ENCODE measurements at places on chromosomes 12 and 14. TPM values are rescaled to one million over a fixed set of nuclear protein-coding genes. Genes with fewer than 3 reads are reported as not detected.

Gene ZCRB1
- 63.6 TPM for total RNA-seq

Gene SPATS2
- 33.6 TPM for total RNA-seq

Gene TMPRSS12
- not detected for total RNA-seq

Gene SSPN
- total RNA-seq = 0.91 TPM

Gene RERG
- total RNA-seq = 0.20 TPM

Gene ALDH6A1
- total RNA-seq = 2.3 TPM

Gene TBX5
- not detected for total RNA-seq

Gene NDRG2
- total RNA-seq = 2.7 TPM

Gene CARMIL3
- 0.75 TPM for total RNA-seq

Gene REP15
- total RNA-seq = 0.52 TPM

Gene IQSEC3
- total RNA-seq = not detected

Gene ST8SIA1
- total RNA-seq = not detected

Gene SRRM4
- total RNA-seq = not detected

Gene TAS2R42
- total RNA-seq = not detected

Gene IRAK3
- 1.0 TPM for total RNA-seq

Gene IRF9
- 18.1 TPM for total RNA-seq

Gene TOMM20L
- not detected for total RNA-seq

Gene ACRBP
- total RNA-seq = 0.24 TPM

Gene KRT79
- not detected for total RNA-seq

Gene PIWIL1
- not detected for total RNA-seq

All from A549 treated with GW870086 at 1 μM for 4 hours (cell line).